ENCODE measurements at places on chromosomes 16 and 17.

DNA sequence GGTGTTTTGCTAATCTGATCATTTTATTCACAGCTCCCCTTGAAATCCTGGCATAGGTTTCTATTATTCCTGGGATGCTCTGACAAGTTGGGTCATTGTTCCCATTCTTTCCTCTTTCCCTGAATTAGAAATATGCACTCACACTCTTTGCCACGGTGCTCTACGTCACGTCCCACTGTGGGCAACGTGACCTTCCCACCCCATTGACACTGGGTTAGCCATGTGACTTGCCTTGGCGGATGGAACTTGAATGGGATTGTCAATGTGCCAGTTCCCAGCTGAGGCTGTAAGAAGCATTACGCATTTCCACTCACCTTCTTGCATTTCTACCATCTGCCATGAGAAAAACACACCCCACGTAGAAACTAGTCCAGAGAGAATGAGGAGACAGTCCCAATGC lies 492.4 kb downstream of the SHISA9 start:
- DNase-seq: no peak

- no peak for DNase-seq
Observed at GRCh38 chr16:84460406-84461028, 43.9 kb downstream of the MEAK7 start.

GRCh38 chr16:8967132-8967821 lies 3.6 kb upstream of the USP7 start:
- no peak for DNase-seq

- peak; percentile 41 for DNase-seq
Observed at GRCh38 chr16:50202926-50203624, 50.0 kb downstream of the TENT4B start.

- DNase-seq: no peak
Observed at GRCh38 chr17:2170023-2170422, 115.1 kb downstream of the HIC1 start.

- DNase-seq: no peak
Observed at GRCh38 chr17:46841561-46842379, 9.6 kb upstream of the WNT9B start.

DNA sequence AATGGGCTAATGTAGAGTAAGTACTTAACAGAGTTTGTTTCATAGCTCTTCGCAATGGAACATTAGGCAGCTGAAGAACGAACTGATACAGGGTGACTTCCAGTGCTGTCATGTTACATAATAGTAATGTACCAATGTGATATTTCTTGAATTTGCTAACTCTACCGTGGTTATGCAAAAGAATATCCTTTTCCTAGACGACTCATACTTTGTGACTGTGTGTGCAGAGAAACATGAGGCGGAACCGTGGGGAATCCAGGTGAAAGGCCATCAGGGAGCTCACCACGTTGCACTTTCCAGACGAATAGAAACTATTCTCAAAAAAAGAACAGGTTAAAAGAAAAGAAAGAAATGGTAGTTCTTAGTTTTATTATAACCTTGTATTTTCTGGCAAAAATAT lies 13.2 kb downstream of the NOB1 start:
- peak; percentile 23 for DNase-seq

DNA sequence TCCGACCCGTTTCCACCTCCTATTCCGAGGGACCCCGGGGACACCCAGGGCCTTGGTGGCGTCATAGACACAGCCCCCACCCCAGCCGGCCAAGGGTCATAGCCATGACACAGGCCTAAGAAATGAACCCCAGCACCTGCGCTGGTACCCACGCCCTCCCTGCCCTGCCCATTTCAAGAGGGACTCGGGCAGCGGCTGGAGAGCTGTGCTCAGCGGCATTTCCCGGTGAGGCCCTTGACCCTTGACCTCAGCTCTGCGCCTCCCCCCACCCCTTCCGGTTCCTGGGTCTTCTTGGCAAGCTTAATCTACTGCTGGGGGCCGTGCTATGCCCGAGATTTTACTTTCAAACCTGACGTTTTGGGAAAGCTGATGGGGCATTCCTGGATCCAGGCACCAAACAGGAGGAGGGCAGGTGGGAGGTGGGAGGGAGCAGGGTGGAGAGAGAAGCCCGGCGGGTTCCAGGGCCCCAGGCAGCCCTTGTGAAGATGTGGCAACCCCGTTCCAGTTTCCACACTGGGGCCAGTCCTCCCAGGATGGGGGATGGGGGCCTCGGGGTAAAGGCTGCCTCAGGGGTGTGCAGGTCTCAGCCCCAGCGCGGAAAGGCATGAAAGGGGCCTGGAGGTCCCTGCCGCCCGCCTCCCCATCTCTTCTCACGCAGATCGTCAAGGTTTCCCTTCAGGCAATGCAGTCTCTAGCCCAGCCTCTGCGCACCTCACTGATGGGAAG lies at the start of gene SLC22A31:
SLC22A31 (minus strand) TSS at position 414 of the 726 bp plus-strand sequence; CDS start at position 378, 36 bp downstream.
- DNase-seq: no peak
